ENCODE measurements at places on chromosomes 2 and 18.
A peak's percentile ranks its signal among the peaks of the same experiment; 100 is the strongest.

DNA sequence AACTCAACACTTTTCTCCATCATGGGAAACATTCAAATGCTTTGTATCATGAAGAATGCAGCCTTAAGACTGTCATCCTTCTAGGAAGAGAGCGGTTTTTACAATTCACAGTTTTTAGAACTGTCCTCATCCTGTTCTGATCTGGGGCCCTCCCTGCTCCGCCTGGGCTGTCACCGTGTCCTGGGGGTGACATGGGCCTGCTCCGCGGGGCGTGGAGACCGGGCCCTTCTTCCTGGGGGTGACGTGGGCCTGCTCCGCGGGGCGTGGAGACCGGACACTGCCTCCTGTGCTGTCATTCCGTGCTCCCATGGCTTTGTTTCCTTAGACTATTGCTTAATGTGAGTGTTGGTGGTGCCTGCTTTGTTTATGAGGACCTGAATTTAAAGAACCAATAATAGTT is 122.8 kb downstream of the TMEM18 start:
- no peak for DNase-seq

- DNase-seq = no peak
Measured at GRCh38 chr18:47767699-47768098, 162.8 kb downstream of the SMAD2 start.

DNA sequence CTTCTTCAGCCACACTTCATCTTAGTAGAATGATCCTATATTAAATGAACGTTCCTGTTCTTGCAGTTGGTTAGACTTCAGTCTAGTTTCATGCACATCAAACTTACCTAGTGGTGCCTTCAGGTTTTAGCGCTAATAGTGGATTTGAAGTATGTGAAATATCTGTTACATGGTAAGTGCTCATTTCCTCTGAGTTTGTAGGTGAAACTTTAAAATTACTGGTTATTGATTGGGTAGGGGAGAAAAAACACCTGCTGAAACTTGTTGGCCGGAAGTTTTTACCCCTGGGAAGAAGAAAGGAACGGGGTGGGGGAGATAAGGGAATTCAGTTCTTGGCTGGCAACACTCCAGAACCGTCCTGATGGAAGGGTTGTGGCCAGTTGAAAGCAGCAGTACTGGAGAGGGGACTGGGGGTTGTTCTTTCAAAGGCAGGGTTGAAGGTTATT is 112.8 kb downstream of the SPTBN1 start:
- no peak for DNase-seq

DNA sequence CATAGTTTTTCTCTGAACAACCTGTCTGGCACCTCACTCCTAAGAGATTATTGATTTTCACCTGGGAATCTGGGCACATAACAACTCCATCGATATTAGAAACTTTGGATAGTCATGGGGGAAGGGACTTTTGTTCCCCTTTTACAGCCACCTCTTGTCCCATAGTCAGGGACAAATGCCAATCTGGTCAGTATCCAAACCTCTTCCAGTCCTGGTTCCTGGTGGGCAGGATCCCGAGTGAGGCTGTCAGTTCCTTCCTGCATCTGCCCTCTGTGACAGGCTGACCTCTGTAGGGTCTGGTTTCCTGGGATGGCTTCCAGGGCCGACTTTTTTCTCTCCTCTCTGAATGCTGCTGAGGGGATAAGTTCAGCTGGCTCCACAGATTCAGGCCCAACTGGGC is 11.0 kb downstream of the KIF5C start:
- no peak for DNase-seq

DNA sequence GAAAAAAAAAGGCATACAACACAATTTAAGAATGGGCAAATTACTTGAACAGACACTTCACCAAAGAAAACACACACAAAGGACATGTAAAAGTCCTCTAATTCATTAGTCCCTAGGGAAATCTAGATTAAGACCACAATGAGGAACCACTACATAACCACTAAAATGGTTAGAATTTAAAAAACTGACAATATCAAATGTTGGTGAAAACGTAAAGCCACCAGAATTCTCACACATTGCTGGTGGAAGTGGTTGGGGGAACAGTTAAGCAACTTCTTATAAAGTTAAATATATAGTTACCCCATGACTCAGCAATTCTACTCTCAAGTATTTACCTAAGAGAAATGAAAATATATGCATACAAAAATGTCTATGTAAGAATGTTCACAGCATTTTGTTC is 11.8 kb downstream of the RTN4 start:
- DNase-seq = no peak

- DNase-seq = no peak
Measured at GRCh38 chr2:118301248-118301647, 213.0 kb downstream of the INSIG2 start.

DNA sequence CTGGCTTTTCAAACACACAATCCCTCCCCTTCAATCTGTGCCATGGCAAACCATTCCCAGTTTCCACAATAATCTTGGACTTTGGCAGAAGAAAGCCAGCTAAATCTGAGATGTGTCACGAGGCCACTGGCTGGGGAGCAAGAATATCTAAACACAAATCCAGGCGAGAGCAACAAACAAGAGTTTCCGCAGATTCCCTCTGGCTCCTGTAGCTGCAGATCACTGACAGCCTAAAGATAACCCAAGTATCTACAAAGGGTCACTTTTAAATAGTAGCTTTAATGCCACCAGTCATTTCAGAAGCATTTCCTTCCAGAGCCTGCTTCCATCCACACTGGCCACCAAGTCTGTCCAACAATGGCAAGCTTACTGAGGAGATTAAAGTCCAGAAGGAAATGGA is 86.9 kb downstream of the ACVR1 start:
- DNase-seq = no peak

DNA sequence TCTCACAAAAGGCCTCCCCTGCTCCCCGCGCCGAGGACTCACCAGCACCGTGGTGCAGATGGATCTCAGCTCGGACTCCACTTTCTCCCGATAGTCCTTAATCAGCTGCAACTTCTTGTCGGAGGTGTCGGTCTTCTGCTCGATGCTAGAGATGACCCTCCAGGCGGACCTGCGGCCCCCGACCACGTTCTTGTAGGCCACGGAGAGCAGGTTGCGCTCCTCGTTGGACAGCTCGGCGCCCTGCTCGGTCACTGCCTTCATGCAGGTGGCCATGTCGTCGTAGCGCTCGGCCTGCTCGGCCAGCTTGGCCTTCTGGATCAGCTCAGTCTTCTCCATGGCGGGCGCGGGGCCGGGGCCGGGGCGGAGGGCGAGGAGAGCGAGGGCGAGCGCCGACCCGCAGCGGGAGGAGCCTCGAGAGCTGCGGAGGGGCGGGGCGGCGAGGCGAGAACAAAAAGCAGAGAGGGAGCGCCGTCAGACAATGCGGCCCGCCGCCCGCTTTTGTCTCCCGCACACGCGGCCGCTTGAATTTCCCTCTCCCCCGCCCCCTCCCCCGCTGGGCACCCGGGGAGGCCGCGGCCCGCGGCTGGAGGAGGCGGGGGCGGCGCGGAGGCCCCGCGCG is 571 bp downstream of the YWHAQ start:
- DNase-seq = peak; percentile 73

DNA sequence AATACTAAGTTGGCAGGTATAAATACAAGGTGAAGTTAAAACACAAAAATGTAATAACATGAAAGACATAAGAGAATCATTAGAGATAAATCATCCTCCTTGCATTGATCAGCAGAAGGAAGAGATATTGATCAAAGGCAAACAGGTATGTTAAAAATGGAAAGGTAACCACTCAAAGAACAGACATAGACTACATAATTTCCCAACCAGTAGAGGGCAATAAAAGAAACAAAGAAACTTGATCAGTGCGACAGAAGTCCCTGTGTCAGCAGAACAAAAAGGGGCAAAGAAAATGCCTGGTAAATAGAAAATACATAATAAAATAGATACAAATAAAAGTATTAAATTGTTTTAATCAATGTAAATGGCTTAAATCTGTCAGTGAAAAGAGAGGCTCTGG is 53.6 kb downstream of the FAM228A start:
- no peak for DNase-seq

GRCh38 chr18:62506495-62507143 is 16.2 kb upstream of the ZCCHC2 start:
- DNase-seq = no peak

- DNase-seq = no peak
Measured at GRCh38 chr2:86622519-86623042, 1.1 kb downstream of the RNF103 start.

GRCh38 chr2:201532686-201533304 is 81.3 kb downstream of the STRADB start:
- DNase-seq = no peak

GRCh38 chr18:24660956-24661355 is 200.5 kb downstream of the HRH4 start:
- no peak for DNase-seq

DNA sequence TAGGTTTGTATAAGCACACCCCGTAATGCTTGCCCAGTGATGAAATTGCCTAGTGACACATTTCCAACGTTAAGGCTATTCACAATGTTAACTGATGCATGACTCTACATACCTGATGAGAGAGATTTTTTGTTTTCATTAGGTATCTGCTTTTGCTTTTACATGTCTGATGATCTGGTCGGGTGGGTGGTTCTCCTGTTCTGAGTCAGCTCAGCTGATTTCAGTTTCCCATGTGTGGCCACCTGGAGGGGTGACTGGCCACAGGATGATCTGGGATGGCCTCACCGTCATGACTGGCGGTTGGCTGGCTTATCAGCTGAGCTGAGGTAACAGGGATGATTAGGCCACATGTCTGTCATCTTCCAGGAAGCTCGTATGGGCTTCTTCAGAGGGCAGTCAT is 33.8 kb upstream of the ACYP2 start:
- no peak for DNase-seq

DNA sequence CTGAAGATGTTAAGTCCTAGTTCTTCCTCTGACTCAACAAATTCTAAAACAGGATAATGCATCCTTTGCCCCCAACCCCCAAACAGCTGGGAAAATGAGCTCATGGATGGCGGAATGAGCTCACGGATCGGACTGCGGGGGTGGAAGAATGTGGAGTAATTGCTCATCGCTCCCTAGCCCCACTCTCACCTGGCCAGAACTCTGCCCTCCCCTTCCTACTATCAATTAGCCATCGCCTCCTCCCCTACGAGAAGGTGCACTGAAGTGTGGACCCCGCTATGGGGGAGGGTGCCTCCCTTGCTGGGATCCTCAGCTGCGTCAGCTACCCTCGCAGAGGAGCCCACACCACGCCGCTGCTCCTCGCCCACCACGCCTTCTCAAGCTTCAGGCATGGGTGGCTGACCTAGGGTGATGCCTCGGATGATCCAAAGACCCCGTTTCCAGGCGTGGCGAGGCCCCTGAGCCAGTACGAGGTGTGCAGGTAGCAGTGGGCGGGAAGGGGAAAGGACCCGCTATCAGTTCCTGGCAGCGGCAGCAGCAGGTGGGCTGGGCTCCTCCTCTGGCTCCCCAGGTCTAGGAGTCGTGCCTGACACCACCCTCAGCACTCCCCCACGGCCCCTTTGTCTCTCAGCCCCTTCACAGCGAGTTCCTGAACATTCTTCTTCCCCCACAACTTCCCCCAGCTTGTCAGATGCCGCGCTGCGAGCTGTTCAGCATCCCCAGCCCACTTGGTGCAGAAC is 82.1 kb upstream of the POMC start:
- DNase-seq = peak; percentile 37

DNA sequence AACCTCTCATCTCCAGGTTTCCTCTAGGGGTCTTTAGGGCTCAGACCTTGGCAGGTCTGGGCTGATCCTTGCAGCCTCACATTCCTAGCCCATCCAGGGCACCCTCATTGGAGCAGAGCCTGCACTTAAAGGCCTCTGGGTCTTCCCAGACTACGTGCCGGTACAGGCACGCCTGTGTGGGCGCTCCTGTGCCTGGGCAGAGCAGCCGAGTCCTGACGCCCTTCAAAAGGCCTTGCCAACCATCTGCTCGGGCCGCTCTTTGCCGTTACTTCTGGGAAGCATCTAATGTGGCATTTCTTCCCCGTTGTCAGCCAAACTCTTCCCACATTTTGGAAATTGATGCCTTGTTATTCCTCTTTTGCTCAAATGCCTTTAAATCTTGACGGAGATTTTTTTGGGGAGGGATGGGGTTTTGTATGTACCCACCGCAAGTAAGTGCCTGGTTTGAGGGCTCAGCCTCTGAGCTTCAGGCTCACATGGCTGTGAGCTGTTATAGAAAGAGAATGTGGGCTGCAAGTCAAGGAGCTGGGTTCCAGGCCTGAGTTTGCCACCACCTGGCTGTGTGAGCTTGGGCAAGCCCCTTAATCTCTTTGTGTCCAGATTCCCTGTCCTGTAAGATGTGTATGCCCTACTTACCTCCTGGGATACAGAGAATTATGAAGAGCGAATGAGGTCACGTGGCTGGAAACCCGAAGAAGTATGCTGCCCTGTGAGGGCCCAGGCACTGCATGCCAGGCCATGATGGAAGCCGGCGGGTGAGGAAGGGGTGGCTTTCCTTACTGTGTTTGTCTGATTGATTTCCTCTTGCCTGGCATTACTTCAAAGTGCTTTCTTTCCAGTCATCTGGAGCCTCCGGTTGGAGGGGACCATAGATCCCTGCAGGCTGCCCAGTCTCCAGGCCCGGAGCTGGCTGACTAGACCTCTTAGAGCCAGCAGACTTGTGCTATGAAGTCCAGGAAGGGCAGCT is 20.6 kb downstream of the EHD3 start:
- DNase-seq = no peak

GRCh38 chr18:35267161-35267651 is 22.8 kb downstream of the ZSCAN30 start:
- peak; percentile 78 for DNase-seq

DNA sequence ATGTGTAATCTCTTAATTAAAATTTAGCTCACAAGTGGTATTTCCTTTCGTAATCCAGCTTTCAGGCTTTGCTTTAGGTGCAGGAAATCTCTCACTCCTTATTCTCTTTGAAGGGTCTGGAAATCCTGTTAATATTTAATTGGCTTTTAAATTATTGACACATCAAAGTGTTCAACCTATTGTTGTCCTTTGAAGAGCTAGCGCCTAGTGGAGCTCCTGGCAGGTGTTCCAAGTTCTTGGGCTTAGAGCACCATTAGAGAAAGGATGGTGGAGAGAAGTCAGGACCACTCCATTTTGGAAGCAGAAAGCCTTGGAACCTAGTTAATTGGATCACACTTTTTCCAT is 92.4 kb downstream of the CABLES1 start:
- DNase-seq = no peak

- DNase-seq = no peak
Measured at GRCh38 chr18:23105581-23106219, 29.6 kb upstream of the CABLES1 start.

DNA sequence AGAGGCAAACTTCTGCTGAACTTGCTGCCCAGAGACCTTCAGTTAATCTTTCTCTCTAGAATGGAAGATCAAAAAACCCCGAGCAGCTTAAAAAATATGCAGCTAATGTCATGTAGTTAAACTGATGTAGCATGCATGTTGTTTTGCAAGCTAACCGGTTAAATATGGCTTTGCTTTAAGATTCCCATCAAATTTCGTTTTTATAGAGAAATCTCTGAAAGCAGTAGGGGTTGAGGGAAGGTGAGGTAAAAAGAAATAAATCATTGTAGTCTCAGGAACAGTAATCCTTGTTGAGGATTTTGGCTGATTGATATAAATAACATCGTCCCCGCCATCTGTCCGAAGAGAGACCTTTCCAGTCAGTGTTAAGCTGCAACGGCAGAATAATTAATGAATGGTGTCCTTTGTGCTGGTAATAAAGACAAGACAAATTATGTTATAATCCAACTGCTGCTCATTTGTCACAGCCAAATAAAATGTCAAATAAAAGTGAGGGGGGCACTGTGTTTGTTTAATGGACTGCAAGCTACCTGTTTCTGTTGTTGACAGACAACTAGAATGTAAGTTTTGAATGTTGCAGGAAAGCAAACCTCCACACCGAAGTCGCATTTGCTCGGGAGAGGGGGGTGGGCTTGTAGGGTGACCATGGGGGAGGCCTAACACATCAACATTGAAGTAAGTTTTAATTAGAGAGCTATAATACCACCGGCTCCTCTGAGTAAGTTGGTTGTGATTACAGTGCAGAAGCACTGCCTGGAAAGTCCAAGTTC is 555.5 kb downstream of the ARHGAP15 start:
- DNase-seq = no peak

GRCh38 chr2:224260372-224261020 is 141.4 kb downstream of the FAM124B start:
- DNase-seq = no peak

Data from occipital lobe (tissue), 3 donors.